ENCODE measurements at places on chromosomes 1 and 21.

DNA sequence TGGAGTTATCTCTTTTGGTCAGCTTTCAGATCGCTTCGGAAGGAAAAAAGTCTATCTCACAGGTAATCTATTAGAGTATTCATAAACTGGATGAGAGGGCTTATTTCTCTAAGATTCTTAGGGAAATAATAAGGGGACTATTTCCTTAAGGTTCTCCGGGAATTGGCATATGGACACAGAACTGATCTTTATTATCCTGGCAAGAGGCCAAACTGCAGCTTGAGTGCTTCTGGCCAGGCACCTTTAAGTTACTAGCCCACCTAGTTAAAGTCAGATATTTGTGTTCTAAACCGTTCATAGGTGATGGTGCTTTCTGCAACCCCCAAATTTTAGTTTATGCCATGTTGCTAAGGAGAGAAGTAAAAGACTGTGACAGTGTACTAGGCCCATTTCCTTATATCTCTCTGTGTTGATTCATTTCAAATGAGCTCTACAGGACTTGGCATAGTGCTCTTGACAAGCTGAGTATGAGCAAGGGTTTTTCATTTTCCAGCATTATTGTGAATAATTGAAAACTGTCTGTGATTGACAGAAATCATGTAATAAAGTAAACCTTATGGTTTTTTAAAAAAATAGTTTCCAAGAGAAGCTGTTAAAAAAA lies 43.4 kb downstream of the SLC22A15 start:
- no peak for DNase-seq

- no peak for DNase-seq
Measured at GRCh38 chr1:87523466-87523865, 194.8 kb downstream of the LMO4 start.

DNA sequence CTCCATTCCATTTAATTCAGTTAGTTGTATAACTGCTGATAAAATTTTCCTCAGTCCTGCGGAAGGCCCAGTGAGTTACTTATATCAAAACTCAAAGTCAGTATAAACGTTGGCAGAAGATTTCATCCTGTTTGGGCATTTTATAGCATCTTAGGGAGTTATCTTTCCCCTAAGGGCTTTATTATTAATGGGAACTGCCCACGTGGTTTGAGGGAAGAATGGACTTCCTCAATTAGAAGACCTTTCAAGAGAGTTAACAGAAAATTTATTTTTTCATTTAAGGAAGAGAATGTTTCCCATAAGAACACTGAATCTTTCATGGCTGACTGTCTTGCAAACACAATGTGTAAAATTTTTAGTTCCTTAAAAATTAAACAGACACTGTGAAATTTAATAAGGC lies 400.1 kb downstream of the NEGR1 start:
- no peak for DNase-seq

- no peak for DNase-seq
Measured at GRCh38 chr1:78426408-78426807, 64.4 kb upstream of the PTGFR start.

- DNase-seq = no peak
Measured at GRCh38 chr1:52867087-52867863, 24.7 kb downstream of the ZYG11A start.

- no peak for DNase-seq
Measured at GRCh38 chr1:161864577-161864976, 98.5 kb downstream of the ATF6 start.

- no peak for DNase-seq
Measured at GRCh38 chr1:225700164-225700821, 47.4 kb upstream of the ENAH start.

DNA sequence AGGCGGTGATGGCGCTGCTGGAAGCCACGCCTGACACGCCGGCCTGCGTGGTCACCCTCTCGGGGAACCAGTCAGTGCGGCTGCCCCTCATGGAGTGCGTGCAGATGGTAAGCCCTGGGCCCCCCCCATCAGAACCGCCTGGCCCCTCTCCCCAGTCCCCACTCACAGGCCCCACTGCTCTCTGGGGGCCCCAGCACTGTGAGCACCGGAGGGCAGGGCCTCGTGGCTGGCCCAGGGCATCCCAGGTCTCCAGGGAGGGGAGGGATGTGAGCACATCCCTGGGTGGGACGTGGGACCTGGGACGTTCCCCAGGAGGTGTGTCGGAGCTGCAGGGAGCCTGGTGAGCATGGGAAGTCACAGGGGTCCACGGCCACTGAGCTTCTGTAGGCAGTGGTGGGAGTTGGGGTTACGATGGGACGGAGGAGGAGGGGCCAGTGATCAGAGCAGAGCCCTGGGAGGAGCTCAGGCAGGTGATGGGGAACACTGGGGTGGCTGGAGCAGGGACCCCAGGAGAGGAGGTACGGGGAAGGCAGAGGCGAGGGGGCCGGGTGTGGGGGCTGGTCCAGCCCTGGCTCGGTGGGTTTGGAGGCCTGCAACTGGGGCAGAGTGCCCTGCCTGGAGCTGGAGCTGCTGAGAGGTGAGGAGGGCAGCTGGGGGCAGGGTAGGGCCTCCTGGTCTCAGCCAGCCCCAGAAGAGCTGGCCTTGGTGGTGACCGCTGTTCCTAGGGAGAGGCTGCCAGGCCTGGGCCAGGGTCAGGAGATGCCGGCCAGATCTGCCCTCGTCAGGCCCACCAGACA lies 18.8 kb downstream of the PFKL start:
- DNase-seq = no peak

DNA sequence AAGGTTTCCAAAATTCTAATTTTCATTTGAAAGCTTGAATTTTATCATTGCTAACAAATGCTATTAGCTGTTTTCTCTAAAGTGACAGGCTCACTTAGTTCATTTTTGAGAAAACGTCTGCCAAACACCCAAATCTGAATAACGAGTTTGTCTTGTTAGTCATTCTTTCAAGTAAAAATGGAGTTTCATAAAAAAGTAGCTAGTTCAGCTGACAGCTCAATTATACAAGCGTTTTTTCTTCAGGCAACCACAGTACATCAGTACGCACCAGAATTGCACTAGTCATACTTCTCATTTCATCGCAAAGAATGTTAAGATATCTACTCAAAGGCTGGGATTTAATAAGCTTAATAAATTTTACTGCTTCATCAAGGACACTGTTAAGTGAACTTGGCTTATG lies 72.3 kb upstream of the SLFNL1 start:
- no peak for DNase-seq

GRCh38 chr1:181488866-181489265 lies 5.5 kb downstream of the CACNA1E start:
- DNase-seq = no peak

- no peak for DNase-seq
Measured at GRCh38 chr1:112893288-112894009, 62.5 kb downstream of the SLC16A1 start.

GRCh38 chr1:66333466-66334199 lies 200.3 kb upstream of the SGIP1 start:
- DNase-seq = no peak

DNA sequence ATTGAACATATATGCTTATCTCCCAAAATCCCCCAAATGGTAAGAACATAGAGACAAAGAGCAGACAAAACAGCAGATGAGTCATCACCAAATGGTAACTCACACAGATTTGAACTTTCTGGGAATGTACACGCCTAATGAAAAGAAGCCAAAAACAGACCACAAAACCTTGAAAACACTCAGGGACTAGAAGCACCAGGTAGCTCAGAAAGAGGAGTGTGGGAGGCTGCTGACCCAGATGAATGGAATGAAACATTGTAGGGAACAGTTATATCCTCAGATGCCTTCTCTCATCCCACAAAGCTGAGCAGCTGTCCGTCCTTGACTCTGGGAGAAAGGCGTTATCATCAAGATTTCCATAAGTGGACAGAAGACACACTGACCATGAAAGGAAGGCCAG lies 307.0 kb upstream of the USP25 start:
- no peak for DNase-seq

DNA sequence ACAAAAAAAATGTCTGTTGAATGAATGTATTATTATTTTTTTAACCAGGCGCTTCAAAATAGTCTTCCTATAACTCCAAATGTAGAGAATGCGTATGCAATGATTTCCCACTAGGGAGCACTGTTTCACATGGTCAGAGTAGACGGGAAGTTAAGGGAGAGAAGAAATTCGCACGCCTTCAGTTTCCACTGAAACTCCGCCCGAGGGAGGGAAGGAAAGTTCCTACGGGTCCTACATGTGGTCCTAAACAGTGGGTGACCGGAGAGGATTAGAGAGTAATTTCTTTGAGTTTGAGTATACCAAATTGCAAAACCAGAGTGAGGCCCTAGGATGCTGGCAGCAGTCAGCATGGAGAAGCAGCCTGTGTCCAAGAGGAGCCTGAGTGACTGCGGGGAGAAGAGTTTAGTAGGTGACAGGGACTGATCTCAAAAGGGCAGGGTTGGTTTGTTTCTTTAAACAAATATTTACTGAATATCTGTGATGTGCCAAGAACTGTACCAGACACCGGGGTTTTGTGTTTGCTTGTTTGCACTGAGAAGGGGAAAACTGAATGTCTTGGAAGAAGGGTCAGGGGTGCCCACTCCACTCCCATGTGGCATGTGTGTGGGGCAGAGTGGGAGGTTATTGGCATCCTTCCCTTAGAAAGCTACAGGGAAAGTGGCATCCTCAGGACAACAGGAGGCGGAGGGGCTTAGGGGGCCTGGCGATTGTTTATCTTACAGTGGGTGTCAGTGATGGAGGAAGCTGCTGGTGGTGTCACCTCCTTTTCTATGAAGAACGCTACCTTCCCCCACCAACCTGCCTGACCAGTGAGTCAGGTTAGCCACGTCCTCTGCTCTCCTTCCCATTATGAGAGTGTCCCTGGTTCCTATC lies 22.8 kb downstream of the RNU5D-1 start:
- no peak for DNase-seq

GRCh38 chr1:79380078-79380477 lies 373.5 kb upstream of the ADGRL4 start:
- no peak for DNase-seq

GRCh38 chr1:116586741-116587143 lies 15.9 kb upstream of the CD58 start:
- no peak for DNase-seq

DNA sequence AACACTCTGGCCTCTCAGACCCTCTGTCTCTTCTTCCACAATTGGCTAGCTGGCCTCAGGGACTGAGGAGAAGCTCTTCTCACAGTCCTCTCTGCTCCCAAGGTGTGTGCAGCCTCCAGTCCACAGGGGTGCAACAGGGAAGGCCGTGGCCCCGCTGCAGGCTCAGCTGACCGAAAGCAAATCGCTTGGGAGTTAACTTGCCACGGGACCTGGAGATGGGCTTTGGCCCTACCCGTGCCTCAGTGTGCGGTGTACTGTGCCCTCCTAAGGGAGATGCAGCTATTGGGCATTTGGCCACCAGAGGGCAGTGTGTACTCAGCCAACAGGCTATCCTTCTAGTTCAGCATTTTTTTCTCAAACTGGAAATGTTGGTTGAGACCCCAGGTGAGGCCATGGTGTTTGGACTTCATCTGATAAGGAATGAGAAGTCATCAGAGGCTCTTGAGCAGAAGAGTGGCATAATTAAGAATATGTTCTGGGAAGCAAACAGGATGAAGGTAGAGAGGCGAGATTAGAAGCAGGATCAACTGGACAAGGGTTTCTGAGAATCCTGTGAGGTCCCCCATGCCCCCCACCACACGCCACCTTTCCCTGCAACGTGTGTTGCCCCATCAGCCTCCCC lies 42.5 kb upstream of the TMEM125 start:
- DNase-seq = peak; percentile 85

DNA sequence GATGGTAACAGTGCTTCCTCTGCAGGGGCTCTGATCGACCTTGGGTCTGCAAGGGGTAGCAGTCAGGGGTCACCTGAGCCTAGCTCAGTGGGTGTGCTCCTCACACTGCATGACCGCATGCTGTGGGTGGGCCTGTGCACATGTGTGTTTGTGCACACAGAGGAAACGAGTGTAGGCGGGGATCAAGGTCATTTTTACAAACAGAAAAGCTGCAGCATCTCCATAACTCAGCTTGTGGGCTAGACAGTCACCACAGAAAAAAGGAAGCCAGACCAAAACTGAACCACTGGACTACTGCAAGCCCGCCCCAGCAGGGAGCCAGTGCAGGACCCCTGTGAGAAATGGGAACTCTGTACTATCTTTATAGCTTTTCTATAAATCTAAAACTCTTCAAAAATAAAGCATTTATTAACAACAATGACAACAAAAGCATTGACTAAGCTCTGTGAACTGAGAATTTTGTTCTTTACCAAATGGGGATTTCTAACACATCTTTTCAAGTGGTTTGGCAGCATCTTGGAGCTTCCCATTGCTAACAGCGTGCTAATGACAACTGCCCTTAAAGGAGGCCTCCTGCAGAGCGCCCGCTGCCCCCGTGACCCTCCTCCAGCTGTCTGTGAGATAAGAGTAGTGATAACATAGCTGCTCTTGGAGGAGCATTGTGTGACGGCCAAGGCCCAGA lies 19.9 kb upstream of the NEK2 start:
- DNase-seq = no peak

- DNase-seq = no peak
Measured at GRCh38 chr1:109620401-109620791, 759 bp downstream of the AMPD2 start.

GRCh38 chr1:232784794-232785193 lies 20.4 kb upstream of the MAP10 start:
- DNase-seq = no peak

GRCh38 chr1:231208980-231209379 lies 32.0 kb upstream of the GNPAT start:
- no peak for DNase-seq

DNA sequence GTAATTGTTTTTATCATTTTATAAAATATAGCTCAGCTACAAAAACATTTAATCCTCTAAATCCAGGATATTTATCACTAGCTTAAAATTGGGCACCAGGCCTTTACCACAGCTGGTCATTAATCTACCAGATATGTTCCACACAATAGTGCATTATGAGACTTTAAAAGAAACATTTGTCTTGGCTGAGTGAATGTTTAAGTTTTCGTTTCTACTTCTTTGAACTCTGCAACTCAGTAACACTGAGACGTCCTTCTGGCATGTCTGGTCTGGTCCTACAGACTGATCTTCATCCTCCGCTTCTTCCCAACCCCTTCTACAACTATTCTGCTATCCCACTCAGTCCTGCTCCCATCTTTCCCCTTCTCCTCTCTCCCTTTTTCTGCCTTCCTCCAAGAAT lies 296.2 kb downstream of the NEGR1 start:
- DNase-seq = no peak

All from activated CD4-positive, alpha-beta T cell treated with anti-CD3 and anti-CD28 coated beads for 24 hours (primary cell).